ENCODE measurements at places on chromosomes 5 and 9.

DNA sequence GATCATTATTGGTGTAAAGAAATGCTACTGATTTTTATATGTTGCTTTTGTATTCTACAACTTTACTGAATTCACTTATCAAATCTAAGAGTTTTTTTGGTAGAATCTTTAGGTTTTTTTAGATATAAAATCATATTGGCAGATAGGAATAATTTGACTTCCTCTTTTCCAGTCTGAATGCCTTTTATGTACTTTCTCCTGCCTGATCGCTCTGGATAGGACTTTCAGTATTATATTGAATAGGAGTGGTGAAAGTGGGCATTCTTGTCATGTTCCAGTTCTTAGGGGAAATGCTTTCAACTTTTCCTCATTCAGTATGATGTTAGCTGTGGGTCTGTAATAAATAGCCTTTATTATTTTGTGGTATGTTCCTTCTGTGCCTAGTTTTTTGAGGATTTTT lies 8.3 kb downstream of the AHRR start:
- no peak for DNase-seq

DNA sequence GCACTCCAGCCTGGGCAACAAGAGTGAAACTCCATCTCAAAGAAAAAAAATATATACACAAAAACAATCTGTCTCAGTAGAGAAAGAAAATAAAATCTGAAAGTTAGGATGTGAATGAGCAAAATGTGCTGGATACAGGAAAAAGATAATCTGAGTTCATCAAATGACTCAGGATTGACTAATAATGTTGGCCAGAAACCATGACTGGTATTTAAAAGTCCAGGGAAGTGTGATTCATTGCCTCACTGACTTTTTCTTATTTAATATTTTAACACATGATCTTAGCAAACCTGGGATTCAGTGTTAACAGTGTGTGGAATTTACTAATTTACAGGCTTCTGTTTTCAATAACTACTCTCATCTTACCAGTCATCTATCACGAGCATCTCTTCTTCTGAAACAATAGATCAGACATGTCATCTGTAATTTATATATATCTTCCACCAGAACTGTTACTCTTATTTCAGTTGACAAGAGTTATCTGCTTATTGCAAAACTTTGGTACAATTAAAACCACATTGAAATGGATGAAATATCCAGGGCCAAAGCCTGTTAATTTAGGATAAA lies 256.7 kb downstream of the CDH12 start:
- no peak for DNase-seq

- DNase-seq, result peak; percentile 81
Measured at GRCh38 chr5:172640822-172641358, at the start of gene NEURL1B. Gene NEURL1B (plus strand): TSS chr5:172641263. CDS start chr5:172641407, 144 bp downstream.

DNA sequence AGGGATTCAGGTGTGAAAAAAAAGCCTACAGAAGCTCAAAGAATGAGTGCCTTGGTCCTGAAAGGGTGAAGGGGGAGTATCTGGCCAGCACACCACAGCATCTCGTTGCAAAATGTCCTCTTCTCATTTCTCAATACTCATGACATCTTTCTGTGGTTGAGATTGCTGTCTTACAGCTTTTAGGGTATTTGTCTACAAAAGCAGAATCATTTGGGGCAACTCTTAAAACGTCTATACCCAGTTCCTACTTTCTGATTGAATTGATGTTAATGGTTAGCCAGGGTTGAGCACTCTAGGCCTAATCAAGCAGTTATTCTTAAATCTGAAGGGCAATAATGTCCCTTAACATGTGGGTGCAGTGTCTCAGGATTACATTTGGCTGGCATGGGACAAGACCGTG lies 21.2 kb upstream of the PCSK5 start:
- DNase-seq, result no peak

DNA sequence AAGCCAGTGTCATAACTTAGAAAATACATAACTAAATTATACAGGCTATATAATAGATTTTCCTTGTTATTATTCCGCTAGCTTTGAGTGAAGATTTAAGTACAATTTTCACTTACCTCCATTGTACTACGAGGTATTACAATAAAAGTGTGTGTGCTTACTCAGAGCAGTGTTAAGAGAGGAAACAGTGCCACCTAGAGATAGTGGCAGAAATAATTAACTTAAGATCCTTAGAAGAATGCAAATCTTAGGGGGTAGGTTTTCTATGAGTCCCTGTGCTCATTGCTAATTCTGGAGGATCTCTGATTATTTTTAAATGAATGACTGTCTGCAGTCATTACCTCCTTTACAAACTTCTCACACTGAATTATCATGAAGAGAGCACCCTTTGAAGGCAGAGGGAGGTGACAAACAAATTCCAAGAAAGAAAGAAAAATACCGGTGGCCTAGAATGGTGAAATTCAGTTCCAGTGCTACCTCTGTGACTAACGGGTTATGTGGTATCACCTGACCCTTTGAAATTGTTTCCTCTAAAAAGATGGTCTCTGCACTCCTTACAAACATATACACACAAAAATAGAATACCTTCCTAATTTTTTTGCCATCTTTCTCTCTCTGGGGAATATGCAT lies 379.8 kb downstream of the TRIM36 start:
- DNase-seq, result peak; percentile 30

- DNase-seq, result no peak
Measured at GRCh38 chr5:132438917-132439316, 51.7 kb downstream of the IRF1 start.

DNA sequence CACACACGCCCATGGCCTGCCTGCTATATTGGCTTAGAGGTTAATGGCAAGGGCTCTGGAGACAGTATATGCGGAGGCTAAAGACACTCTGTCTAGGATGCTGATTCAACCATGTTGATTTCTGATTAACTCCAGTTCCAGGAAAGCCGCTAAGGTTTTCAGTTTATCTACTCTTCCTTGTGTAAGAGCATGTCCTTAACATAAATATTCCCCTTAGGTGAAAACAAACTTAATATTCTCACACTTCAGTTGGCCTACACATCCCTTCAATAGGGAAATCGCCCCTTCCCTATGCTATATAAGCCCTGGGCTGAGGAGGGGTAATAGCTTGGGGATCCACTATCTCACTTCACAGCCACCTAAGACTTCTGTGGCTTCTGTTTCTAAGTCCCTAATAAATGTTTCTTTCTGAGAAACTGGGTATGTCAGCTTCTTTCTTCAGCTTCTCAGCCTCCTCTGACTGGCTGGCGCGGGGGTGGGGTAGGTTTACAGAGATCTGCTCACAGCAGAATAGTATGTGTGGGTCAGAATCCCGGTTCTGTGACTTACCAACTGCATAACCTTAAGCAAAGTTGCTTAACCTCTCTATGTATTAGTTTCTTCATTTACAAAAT lies 4.3 kb upstream of the GPX3 start:
- DNase-seq, result no peak

DNA sequence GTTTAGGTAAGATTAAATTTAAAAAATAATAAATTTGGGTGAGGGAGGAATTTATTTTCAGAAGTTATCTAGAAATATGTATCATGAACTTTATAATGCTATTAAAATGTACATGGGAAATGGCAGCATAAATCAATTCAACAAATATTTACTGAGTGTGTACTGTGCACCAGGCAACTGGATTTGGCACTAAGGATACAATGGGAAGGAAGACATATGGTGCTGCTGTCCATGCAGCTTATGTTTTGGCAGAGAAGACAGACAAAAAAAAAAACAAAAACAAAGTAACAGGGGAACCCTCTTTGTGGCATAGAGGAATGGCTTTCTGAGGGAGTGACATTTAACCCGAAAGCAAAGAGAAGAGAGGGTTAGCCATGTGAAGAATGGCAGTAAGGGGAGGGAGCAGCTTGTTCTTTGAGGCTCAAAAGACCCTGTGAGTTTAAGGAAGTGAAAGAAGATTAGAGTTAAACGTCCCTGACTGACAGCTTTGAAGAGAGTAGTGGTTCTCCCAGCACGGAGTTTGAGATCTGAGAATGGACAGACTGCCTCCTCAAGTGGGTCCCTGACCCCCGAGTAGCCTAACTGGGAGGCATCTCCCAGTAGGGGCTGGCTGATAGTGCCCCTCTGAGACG lies 23.9 kb downstream of the CNTRL start:
- no peak for DNase-seq

GRCh38 chr5:28390341-28390740 lies 1352.0 kb upstream of the CDH9 start:
- no peak for DNase-seq

DNA sequence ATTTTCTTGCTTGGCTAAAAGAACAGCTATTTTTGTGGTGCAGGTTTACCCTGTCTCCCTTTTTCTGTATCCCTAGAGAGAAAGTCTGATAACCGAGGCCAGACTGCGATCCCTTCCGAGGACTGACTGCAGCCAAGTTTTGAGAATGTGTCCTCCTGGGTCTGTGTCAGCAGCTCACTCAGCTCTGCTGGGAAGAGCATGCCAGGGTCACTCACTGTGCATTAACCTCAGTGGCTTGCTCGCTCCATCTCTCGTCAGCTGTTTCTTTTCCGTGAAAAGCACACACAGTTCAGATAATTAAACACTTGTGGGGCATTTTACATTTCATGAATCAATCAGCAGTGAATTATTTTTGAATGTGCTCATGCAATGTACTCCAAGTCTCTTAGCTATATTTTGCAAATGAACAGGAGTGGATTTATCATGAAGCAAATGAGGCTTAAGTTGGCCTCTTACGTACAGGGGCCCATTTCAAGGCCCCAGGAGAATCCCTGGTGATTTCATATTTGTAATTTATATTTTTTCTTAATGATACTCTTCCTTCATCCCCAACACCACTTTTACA lies 252.1 kb downstream of the SMARCA2 start:
- DNase-seq, result no peak

DNA sequence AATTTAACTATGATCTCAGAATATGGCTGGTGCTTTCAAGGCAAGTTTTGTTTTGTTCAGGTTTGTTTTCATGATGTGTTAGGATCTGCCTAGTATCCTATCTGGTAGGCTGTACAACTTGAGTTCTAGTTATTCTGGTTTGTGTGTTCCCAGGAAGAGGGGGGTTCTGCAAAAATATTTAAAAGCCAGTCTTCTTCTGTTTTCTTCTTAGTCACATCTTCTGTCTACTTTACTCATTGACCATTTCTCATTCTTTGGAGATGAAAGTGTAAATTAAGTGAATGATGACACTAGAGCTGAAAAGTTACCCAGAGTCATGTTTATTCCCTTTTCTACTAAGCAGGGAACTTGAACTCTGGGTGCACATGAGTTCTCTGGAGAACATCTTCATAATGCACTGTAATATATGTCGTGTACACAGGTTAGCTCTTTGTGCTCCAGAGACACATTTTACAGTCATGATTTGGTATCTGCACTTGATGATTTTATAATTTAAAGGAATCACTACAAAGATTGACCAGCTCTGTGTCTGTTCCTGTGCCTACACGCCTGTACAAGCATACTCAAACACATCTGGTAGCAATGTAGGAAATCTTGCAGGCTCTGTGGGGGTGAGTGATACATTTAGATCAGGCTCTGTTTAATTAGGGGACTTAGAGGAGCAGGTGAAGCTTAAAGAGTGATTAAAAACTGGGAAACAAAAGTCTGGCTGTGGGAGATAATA lies 5.0 kb downstream of the SMAD5 start:
- no peak for DNase-seq

DNA sequence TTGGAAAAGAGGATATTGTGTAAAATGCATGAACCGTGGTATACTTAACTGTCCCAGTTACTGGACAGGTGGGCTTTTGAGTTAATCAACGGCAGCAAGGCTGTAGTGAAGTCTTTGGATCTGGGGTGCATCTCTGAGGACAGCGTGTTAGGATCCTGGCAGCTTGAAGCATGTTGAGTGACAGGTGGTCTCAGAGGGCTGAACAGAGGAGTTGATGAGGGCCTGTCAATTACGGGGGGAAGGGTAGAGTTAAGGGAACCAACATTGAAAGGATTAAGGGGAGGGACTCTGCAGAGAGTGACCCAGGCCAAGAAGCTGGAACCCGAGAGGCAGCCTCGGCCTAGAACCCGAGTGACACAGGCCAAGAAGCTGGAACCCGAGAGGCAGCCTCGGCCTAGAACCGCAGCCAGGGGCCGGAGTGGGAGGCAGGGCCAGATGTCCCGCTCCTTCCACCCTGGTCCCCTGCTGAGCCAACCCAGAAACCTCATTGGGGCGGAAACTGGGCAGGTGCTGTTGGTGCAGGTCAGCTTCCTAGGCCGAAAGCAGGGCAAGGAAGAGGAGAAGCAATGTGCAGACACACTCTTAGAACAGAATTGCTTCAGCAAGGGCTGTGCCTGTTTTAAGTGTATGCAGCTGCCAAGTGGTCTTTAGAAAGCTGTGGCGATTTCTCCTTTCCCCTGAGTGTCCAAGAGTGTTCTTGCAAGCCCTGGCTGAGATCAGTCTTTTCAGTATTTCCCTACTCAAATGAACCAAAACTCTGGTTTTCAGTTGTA lies 62.0 kb downstream of the ANKRD33B start:
- no peak for DNase-seq

GRCh38 chr5:180341595-180341994 lies 11.5 kb downstream of the GFPT2 start:
- DNase-seq, result no peak

DNA sequence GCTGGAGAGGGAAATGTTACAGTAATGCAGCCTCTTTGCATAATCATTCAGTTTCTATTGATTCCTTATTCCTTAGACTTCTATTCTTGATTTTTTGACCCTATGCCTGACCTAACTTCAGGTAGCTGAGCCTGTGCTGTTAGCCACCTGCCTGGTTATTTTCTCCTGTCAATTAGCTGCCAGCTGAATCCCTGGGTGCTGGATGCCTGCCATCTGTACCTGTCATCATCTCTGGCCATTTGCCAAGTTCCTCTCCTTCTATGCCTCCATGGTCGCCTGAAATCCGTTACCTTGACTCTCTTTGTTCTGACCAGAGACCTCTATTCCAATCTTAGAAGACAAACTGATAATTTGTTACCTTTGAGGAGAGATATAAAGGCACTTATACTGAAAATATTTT lies 178.3 kb downstream of the CAVIN4 start:
- DNase-seq, result peak; percentile 94

DNA sequence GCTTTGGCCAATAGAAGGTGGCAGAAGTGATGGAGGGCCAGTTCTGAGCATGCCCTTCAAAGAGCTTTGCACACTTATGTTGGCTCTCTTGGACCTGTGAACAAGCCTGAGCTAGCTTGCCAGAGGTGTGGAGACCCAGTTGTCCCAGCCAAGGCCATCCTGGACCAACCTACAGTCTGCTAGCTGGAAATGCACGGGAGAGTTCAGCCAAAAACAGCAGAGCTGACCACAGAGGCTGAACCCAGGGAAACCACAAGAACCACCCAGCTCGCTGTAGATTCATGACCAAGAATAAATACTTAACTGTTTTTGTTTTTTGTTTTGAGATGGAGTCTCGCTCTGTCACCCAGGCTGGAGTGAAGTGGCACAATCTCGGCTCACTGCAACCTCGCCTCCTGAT lies 65.4 kb upstream of the HAND1 start:
- DNase-seq, result no peak

DNA sequence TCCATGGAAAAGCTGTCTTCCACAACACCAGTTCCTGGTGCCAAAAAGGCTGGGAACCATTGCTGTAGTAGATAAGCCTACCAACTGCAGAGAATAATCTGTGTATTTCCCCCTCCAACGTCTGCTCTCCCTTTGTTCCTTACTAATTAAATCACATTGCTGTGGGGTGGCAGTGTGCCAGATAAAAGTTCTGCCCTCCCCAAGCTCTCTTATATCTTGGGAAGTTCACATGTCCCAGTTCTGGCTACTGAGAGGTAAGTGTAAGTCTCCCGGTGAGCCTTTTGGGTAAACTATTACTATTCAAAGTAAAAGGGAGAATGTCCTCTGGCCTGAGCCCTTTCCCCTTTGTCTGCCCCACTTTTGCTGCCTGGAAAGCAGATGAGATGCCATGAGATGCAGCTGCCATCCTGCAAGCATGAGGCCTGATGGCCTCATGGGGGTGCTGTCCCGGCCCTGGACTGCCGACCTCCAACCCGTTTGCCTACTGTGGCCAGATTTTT lies 14.7 kb downstream of the ENC1 start:
- peak; percentile 42 for DNase-seq

- no peak for DNase-seq
Measured at GRCh38 chr5:96348536-96348935, 84.5 kb downstream of the PCSK1 start.

All from COR-L47 (cell line).